Dorsolateral prefrontal cortex (tissue), 122 donors: ENCODE measurements at places on chromosomes 12 and 14.

- DNase-seq: no peak
Observed at GRCh38 chr12:91273560-91273959, 90.9 kb upstream of the DCN start.

DNA sequence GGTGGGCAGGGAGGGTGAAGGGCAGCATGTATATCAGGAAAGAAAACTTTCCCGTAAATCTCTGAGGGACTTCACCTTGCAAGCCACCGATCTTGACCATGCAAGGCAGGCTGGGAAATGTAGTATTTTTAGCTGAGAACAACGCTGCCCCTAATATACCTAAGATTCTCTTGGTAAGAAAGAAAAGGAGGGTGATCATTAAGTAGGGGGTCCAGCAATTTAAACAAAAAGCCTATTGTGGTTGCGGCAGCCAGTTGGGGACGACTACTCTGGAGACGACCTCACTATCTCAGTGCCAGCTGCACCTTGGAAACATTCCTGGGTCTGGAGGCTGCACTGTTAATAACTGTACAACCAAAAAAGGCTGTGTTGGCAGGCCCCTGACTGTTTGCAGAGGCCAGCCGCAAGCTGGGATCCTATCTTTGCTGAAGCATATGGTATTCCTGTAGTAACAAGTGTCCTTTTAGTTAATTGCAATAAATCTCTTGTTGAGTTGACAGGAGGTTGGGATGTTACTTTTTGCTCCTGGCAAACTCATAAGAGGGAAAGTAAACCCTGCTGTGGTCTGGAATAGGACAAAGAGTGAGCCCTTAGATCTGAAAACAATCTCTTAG lies 6.4 kb downstream of the APOLD1 start:
- no peak for DNase-seq

GRCh38 chr12:75389706-75390105 lies 1.2 kb upstream of the GLIPR1L2 start:
- DNase-seq: no peak

DNA sequence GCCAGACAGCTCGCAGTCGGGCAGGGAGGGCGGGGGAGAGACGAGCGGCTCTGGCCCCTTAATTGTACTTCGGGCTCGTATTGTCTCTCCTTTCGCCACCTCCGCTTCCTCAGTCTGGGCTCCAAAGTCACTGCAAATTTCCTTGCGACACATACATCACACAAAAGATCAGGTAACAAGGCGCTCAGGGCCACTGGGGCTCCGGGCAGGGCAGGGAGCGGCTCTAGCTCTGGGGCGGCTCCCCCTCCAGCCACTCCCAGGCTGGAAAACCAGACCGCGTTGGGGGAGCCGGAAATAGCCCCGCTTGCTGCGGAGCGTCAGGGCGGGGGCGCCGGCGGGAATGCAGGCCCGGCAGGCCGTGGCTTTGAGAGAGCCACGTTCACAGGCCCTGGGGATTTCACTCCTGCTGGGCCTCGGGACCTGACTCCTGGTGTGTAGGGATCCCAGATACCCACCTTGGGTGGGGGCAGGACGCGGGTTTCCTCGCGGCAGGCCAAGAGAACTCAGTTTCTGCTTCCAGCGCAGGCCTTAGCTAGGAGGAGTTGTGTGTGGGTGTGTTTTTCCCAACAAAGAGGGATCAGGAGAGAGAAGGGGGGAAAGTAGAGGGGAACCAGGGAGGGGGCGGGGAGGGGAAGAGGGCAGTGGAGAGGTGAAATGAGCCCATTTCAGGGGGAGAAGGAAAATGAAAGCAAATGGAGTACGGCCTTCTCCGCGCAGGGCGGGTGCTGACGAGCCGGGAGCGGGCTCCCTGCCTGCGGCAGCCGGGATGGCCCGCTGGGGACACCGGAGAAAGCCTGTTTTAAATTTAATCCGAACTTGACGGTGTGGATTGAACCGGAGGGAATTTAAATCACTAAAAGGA lies 4.4 kb upstream of the HOXC9 start:
- DNase-seq: no peak
